ENCODE measurements at places on chromosomes 1 and 21.

DNA sequence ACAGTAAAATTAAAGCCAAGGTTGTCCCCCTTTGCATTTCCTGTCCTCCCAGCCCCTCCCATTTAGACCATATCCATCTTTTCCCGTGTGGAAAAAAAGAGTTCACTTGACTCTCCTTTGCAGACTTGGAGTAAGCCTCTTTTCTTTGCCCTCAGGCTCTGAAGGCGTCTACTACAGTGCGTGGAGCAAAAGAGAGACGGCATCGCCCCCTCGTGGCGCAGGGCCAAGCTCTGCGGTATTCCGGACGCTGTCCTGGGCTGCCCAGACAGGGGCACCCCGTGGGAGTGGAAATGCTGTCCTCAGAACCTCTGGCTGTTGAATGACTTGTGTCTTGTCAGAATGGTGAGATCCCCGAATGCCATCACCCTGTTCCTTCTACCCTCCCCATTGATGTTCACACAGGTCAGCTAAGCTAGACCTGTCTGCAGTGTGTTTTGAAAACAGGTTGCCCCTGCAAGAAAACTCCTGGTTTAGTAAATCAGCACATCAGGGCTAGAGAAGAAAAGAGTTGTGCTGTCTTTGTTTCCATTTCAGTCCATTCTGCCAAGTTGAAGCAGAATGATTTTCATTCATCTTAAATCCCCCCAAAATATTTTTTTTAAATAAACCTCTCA lies 12.3 kb upstream of the GJA8 start:
- DNase-seq: peak; percentile 38

GRCh38 chr1:84402060-84402459 lies 3.8 kb downstream of the DNASE2B start:
- no peak for DNase-seq

- no peak for DNase-seq
Measured at GRCh38 chr1:229778794-229779193, 152.7 kb downstream of the URB2 start.

- no peak for DNase-seq
Measured at GRCh38 chr1:93613898-93614297, 67.7 kb downstream of the BCAR3 start.

- no peak for DNase-seq
Measured at GRCh38 chr1:26531651-26532131, 2.1 kb downstream of the RPS6KA1 start.
